ENCODE measurements at places on chromosomes 16 and 17. TPM values are rescaled to one million over a fixed set of nuclear protein-coding genes. Genes with fewer than 3 reads are reported as not detected.

LITAF gene
- 379 TPM for polyA plus RNA-seq

PIRT gene
- polyA plus RNA-seq: not detected

BRICD5 gene
- polyA plus RNA-seq: 0.48 TPM

ENGASE gene
- 1.4 TPM for polyA plus RNA-seq

RPUSD1 gene
- 43.9 TPM for polyA plus RNA-seq

EPN3 gene
- not detected for polyA plus RNA-seq

BRIP1 gene
- 0.44 TPM for polyA plus RNA-seq

DNA sequence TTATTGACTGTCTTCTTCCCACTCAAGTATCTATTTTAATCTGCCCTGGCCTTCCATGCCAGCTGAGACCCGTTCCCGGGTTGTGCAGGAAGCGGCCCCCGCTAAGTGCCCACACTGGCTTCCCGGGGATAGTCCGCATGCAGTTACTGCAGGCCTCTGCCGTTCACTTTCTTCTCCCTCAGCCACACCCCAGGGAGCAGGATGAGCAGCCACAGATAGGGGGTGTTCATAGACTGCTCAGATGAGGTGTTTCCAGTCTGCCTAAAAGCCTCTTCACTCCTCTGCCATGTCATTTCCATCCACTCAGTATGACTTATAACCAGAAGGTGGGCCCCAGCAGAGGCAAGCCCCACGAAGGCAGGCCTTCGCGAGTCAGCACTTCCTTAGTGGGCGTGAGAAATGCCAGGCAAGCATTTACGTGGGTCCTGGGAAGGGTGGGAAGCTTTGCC lies 7.7 kb downstream of the MED9 start:
- no peak overlapping the region for H3K27ac ChIP-seq
- no peak overlapping the region for H3K4me3 ChIP-seq
- peaks cover 6% of the 10 kb centered on the region for H3K36me3 ChIP-seq
- H3K4me1 ChIP-seq: peaks cover 24% of the 10 kb centered on the region
- no peaks in the 10 kb centered on the region for H3K27me3 ChIP-seq
- no peak for DNase-seq

DNA sequence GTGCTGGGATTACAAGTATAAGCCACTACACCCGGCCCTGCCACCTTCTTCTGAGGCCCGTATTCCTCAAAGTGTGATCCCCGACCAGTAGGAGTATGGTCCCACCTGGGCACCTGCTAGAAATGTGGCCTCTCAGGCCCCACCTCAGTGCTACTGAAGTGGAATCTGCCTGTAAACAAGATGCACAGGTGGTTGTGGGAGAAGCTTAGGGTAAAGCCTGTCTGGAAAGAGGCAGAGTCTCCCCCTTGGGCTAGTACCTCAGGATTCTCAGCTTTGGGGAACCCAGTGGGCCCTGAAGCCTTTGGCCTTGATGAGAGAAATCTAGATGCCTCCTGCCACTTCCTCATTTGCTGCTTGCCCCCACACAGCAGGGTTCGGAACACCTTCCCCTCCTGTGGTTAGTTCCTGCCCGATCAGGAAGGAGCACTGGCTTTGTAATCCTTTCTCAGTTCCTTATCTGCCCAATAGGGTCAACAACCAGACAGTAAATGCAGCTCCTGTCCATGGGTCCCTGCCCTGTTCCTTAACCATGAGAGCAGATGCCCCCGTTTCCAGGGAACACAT lies 25.2 kb downstream of the TK2 start:
- DNase-seq: peak; percentile 92
- no peaks in the 10 kb centered on the region for H3K27me3 ChIP-seq
- H3K27ac ChIP-seq: peak overlapping the region; percentile 99
- peaks cover 87% of the 10 kb centered on the region for H3K4me1 ChIP-seq
- H3K36me3 ChIP-seq: peaks cover 7% of the 10 kb centered on the region
- peak overlapping the region; percentile 70 for H3K4me3 ChIP-seq

DNA sequence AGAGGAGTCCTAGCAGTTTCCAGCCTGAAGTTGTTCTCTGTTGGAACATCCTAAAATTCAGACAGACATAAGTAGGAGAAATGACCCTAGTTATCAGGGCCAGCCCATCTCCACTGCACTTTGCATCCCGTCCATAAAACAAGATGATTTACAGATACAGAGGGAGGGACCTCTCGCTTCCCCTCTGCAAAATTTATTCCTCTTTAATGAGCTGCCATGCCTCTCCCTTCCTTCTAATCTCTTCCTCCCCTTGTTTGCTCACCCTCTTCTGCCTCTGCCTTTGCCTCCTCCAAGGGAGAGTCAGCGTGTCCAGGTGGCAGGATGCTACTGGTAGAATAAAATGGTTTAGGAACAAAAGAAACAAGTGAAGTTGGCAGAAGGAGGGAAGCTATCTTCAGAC lies 351.3 kb downstream of the SOX9 start:
- H3K27ac ChIP-seq: no peak overlapping the region
- H3K36me3 ChIP-seq: peaks cover 8% of the 10 kb centered on the region
- no peak overlapping the region for H3K4me3 ChIP-seq
- DNase-seq: no peak
- peaks cover 11% of the 10 kb centered on the region for H3K27me3 ChIP-seq
- no peaks in the 10 kb centered on the region for H3K4me1 ChIP-seq

- DNase-seq: no peak
- H3K27me3 ChIP-seq: no peaks in the 10 kb centered on the region
- H3K4me1 ChIP-seq: no peaks in the 10 kb centered on the region
- no peak overlapping the region for H3K27ac ChIP-seq
Measured at GRCh38 chr17:68987966-68988365, 32.8 kb upstream of the ABCA8 start.

DNA sequence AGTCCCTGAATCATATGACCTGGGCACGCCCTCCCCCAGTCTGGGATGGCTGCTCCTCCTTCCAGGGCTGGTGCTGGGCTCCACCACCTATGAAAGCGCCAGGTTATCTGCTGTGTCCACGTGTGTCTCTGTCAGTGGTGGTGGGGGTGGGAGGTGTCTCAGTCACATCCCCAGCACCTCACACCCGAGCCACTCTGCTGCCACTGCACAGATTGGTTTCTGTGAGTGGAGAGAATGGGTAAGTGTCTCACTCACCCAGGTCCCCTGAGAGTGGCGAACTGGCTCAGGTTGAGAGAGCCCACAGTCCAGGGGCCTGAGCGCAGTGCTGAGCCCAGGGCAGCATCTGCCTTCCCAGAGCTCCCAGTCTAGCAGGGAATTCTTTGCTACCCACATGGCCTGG lies 79.0 kb downstream of the PLD6 start:
- H3K27me3 ChIP-seq: no peaks in the 10 kb centered on the region
- peaks cover 42% of the 10 kb centered on the region for H3K4me1 ChIP-seq
- no peaks in the 10 kb centered on the region for H3K36me3 ChIP-seq
- no peak overlapping the region for H3K4me3 ChIP-seq

DNA sequence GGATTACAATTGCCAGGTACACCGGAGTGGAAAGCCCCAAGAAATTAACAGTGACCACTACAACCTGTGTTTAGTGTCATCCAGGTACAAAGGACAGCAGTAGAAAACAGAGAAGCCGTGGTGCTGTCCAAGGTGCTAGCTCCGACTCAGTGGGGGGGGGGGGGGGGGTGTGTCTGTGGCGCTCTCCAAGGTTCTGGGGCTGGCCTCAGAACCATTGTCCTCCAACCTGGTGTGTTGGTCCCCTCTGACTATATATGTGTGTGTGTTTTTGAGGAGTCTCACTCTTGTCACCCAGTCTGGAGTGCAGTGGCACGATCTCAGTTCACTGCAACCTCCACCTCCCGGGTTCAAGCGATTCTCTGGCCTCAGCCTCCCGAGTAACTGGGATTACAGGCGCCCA lies 5.8 kb upstream of the ZNF23 start:
- H3K4me1 ChIP-seq: no peaks in the 10 kb centered on the region
- H3K27me3 ChIP-seq: no peaks in the 10 kb centered on the region
- H3K27ac ChIP-seq: no peak overlapping the region
- DNase-seq: peak; percentile 18
- no peak overlapping the region for H3K4me3 ChIP-seq

GRCh38 chr17:17710728-17711541 lies 29.7 kb downstream of the RAI1 start:
- no peak for DNase-seq
- H3K4me1 ChIP-seq: peaks cover 43% of the 10 kb centered on the region
- H3K27ac ChIP-seq: no peak overlapping the region

DNA sequence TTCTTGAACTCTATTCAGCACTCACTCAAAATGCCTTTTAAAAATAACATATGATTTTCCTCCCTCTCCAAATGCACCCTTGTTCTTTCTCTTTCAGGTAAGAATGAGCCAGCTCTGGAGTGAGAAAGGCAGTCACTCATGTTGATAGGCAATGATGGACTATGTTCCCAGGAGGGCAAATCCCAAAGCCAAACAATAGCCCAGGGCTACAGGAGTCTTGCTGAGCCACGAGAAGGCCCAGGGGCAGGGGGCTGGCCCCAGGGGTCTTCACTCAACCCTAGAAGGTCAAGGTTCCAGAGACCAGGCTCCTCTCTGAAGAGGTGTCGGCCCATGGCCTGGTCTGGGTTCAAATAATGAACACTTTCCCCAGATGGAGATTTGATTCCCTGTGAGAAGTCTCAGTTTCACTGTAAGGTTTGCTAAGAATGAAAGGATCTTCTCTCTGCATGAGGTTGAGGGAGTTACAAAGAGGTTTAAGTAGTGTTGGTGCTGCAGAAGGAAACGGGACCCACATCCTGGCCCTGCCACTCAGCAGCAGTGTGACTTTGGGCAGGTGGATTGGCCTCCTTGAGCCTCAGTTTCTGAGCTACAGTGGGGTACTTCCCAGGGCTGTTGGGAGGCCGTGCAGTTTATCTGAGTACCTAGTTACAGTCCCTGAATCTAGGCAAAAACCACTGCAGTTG lies 49.0 kb downstream of the RTN4RL1 start:
- no peak overlapping the region for H3K4me3 ChIP-seq
- no peak overlapping the region for H3K27ac ChIP-seq
- no peak for DNase-seq
- H3K36me3 ChIP-seq: no peaks in the 10 kb centered on the region
- H3K4me1 ChIP-seq: no peaks in the 10 kb centered on the region
